GM23338 (cell line): ENCODE measurements at places on chromosomes 2 and 18.
A peak's percentile ranks its signal among the peaks of the same experiment; 100 is the strongest.

DNA sequence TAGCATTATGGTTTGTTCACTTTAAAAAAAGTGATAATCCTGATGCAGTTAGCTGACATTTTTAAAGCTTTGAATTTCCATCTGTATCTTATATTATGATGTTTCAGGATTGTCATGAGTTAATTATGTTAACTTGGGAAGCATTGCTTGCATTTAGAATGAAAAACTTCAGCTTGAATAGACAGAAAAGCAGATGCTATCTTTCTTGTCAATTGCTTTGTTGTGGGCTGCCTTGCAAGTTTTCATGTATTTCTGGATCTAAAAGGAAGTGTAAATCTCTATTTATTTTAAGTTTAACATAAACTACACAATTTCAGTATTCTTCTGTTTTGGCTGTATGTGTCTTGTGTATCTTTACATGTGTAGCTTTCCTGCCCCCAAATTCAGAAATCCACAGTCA lies 479.5 kb downstream of the ARHGAP15 start:
- no peak for DNase-seq

DNA sequence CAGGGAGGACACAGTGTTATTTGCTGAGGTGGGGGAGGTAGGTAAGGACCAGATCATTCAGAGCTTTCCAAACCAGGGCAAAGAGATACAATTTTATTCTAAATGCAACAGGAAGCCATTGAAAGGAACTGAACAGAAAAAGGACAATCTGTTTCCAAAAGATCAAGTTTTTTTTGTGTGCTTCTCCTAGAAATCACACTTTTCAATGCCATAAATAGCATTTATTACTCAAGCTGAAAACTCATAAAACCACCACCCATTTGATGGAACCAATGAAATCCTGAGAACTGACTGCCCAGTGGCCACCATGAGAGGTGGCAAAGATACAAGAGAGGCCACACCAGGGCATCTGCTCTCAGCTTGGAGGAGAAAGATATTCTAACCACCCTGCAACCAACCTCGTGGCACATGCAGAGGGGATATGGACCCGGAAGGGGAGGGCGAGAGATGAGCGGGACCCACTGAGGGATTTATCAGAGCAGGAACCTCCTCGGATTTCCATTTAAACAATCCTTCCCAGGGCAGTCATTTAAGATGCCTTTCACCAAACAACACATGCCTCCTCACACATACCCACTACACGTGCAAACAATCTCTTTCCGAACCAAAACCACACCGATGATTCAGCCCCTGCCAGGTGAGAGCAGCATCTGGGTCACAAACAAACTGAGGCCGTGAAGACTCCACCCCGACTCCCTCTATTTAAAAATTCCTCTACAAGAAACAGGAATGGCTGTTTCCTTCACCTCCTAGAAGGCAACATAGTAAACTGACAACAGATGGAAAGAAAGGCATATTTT lies 8.8 kb downstream of the CYB5A start:
- no peak for DNase-seq

GRCh38 chr18:13335903-13336302 lies 117.3 kb downstream of the LDLRAD4 start:
- no peak for DNase-seq

DNA sequence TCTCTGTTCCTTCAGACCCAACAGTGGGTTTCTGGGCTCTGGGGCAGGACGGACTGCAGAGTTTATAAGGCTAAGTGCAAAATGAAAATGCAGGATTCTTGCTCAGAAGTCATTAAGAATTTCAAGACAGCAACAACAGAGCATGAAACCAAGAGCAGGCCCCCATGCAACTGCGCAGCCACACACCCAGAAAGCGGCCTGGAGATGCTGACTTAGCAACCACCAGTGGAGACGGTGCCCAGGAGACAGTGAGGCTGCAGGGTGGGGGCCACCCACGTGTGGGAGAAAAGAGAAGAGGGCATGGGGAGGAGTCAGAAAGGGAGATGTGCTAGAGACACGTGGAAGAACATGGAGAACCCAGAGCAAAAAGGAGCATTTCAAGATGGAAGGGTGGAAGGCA lies 66.5 kb downstream of the GALNT14 start:
- DNase-seq, result no peak

DNA sequence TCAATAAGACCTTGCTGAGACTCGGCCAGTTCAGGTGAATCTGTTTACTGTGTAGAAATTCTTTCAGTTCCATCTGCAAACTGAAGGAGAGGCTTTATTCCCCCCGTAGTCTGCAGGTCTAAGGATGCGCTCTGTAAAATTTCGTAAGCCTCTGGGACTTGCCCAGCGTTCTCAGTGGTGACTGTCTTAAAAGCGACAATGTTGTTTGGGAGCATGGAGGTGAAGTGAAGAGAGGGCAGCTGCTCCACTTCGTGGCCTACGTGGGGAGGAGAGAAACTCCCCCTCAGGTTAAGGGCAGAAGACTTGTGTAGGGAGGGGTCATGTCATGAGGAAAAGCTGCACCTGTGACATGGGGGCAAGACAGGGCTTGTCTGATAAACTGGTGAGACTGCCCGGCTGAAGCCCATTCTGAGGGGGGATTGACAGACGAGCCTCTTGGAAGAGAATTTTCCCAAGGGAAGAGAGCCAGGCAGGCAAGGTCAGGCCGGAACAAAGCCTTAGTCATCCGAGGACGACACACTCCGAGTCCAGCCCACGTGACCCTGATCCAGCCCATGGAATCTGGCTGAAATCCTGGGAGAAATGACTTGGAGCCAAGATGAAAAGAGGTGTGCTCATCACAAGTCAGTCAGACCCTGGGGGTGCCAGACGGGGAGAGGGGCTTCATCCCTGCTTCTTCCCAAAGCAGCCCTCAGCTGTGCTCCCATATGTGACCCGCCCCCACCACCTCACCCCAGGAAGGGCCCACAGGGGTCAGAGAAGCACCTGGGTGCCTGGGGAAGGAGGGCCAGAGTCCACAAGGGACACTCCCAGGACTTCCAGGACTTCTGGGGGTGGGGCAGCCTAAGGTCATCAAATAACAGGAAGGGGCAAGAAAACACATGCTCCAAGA lies 88.5 kb upstream of the SH3BP4 start:
- peak; percentile 9 for DNase-seq

GRCh38 chr2:211766689-211767088 lies 771.9 kb downstream of the ERBB4 start:
- peak; percentile 76 for DNase-seq

GRCh38 chr2:69615078-69615625 lies 28.4 kb downstream of the AAK1 start:
- no peak for DNase-seq

- no peak for DNase-seq
Observed at GRCh38 chr2:74278176-74278575, 65.0 kb downstream of the SLC4A5 start.

DNA sequence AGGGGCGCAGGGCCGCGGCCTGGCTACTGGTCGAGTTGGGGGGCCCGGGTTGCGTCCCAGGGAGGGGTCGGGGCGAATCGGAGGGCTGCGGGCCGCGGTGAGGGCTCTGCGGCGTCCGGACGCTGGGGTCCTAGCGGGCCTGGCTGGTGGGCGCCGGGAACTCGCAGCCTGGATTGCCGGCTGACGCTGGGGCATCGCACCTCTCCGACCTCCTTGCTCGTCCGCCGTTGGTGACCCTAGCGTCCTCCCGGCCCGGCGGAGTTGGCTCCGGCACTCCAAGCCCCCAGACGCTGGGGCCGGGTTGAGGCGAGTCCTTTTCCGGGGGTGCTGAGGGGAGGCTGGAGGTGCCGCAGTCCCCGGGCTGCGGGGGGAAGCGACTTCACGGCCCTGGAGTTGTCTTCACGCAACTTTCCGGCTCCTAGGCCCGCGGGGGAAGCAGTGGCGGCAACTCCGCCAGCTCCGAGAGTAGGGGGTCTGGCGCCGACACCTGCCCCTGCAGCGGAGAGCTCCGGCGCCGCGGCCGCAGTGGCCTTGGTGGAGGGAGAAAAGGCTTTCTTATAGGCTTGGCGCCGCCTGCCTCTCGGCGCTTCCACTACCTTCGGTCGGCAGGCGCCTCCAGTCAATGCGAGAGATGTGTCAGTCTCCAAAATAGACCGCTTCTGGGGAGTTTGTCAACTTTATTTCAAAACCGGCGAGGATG lies 70.3 kb downstream of the HAUS1 start:
- DNase-seq, result peak; percentile 65

DNA sequence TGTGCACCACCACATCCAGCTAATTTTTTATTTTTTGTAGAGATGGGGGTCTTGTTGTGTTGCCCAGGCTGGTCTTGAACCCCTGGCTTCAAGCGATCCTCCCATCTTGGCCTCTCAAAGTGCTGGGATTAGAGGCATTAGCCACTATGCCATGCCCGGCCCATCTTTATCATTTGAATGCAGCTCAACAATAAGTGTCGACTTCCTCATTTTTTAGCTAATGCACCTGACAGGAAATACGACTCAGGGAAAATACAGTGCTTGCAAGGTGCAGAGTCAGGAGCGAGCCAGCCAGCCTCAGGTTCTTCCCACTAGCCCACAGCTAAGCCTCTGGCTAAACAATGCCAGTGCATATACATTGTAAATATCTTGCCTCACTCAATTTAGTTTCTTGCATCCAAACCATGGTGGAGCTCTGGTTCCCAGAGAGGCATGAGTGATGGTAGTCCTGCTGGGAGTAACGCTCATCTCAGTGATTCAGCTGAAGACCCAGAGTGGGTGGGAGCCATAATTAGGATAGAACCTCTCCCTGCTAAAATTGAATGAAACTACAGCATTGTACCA lies 135.0 kb downstream of the TGIF1 start:
- DNase-seq, result peak; percentile 81

GRCh38 chr2:226447338-226448300 lies 352.0 kb downstream of the IRS1 start:
- DNase-seq, result no peak

- DNase-seq, result peak; percentile 73
Observed at GRCh38 chr2:57516698-57517340, 529.8 kb upstream of the VRK2 start.

DNA sequence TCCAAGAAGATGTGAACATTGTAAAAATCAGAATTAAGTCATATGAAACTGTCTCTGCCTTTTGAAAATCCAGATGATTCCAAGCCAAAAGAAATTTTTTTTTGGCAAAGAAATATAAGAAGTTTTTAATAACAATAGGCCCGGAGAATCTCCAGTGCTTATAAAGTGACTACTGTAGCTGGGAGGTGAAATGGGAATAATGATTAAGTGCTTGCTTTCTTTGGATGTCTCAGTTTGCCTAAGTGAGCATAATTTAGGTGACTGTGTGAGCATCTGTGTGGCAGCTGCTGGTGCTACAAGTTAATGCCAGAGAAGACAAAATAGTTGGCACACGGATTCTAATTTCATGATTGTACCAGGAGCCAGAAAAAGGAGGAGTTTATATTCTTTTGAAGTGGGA lies 185.0 kb downstream of the LTBP1 start:
- DNase-seq, result no peak

- no peak for DNase-seq
Observed at GRCh38 chr2:64036034-64036705, 16.9 kb upstream of the VPS54 start.

DNA sequence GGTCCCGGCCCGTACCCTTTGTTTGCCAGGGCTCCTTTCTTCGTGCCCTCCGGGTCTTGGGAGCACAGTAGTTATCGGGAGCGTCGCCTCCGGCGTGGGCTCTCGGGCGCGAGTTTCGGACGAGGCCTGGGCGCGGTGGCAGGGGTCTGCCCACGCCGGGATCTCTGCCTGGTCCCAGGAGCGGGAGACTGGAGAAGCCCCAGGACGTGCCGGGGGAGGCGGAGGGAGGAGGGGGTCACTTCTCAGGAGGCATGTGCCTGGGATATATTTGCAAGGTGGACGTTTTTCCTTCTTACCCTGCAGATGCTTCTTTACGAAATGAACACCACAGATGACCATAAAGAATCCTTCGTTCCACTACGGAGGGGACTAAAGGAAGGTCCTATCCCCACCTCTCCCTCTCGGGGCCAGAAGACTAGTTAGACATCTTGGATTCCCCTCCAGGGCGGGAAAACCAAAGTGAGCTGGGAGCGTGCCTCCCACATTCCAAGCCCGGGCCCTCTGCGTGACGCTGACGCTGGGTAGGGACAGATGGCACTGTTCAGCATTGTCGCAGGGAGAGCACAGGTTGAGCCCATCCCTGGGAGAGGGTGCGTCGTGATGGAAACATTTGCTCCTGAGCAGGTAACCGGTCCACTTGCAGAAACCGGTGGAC lies 483 bp upstream of the FHL2 start:
- peak; percentile 71 for DNase-seq

- DNase-seq, result peak; percentile 94
Observed at GRCh38 chr2:73156539-73157124, 43.9 kb upstream of the RAB11FIP5 start.

DNA sequence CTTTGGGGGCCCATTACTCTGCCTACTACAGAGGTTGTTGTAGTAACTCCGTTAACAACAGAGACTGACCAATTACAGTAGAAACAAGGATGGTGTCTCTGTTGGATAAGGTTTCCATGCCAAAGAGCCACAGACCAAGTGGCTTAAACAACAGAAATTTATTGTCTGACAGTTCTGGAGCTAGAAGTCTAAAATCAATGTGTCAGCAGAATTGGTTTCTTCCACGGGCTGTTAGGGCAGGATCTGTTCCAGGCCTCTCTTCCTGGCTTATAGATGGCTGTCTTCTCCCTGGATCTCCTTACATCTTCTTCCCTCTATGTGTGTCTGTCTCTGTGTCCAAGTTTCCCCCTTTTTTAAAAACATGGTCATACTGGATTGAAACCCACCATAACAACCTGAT lies 135.3 kb downstream of the AKAIN1 start:
- DNase-seq, result no peak

GRCh38 chr2:217302856-217303255 lies 443.0 kb upstream of the TNP1 start:
- no peak for DNase-seq

- DNase-seq, result no peak
Observed at GRCh38 chr18:23384778-23385736, 68.0 kb upstream of the RIOK3 start.

DNA sequence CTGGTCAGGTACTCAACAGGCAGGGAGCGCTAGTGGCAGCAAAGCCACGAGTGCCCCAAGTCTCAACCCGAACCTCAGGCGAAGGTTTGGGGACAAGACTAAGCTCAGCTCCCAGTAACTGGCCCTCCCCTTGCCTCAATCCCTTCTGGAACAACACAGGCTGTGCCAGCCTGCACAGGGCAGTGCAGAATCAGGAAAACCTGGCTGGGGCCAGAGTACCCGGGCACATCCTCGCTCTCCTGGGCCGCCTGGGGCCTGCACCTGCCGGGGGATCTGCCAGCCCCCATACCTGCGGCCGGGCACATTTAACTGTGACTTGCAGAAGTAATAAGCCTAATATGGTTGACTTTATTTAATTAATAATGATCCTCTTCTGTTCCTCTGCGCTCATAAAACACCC lies 60.6 kb downstream of the GBX2 start:
- no peak for DNase-seq

DNA sequence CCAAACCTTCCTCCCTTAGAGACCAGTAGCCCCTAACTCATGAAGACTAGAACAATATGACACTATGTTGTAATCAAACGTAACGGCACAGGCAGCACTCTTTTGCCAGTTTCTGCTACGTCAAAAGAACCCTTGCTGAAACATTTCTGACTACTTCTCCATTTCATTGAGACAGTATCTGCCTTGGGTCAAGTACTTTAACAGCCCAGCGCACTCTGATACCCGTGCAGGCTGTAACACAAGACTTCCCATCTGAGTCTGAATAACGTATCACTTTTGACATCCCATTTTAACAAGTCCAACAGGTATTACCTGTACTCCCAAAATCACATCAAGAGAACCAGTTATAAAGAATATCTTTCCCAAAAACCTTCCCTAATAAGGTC lies 38.4 kb downstream of the TBC1D8 start:
- no peak for DNase-seq
